Urinary bladder (tissue), 4 donors: ENCODE measurements at places on chromosomes 7 and 10. TPM values are rescaled to one million over a fixed set of nuclear protein-coding genes. Genes with fewer than 3 reads are reported as not detected.

GRCh38 chr10:48462482-48463020 lies 142.3 kb downstream of the ARHGAP22 start:
- DNase-seq = no peak

- no peak for DNase-seq
Measured at GRCh38 chr7:26319636-26320035, 28.0 kb downstream of the SNX10 start.

DNA sequence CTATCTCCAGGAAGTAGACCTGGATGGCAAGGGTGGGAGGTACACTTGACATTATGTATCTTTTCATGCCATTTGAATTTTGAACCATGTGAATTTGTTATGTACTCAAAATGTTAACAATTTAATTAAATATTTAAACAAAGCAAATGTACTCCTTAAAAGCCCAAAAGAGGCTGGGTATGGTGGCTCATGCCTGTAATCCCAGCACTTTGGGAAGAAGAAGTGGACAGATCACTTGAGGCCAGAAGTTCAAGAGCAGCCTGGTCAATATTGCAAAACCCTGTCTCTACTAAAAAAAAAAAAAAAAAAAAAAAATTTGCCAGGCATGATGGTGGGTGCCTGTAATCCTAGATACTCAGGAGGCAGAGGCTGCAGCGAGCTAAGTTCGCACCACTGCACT lies 136.9 kb upstream of the ASAH2 start:
- DNase-seq = no peak

- DNase-seq = no peak
Measured at GRCh38 chr7:134298902-134299683, 17.6 kb downstream of the SLC35B4 start.

DNA sequence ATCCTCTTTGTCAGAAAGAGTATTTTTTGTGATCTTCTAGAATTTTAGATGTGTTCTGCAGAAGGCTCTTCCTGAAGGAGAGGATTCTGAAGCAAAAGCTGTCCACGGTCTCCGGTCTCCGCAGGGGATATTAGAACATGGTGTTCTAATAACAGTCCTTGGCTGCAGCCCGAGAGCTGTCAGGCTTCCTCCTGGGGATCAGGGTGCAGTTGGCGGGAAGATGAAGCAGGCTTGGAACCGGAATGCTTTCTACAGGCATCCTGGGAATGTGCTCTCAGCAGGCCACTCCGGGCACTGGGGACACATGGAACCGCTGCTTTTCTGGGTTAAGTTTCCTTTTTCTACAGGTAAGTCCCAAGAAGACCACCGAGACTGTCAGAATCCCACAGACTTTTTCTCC lies 118.6 kb upstream of the PARD3 start:
- DNase-seq = no peak

GRCh38 chr7:128974241-128974934 lies 36.7 kb downstream of the IRF5 start:
- DNase-seq = no peak

DNA sequence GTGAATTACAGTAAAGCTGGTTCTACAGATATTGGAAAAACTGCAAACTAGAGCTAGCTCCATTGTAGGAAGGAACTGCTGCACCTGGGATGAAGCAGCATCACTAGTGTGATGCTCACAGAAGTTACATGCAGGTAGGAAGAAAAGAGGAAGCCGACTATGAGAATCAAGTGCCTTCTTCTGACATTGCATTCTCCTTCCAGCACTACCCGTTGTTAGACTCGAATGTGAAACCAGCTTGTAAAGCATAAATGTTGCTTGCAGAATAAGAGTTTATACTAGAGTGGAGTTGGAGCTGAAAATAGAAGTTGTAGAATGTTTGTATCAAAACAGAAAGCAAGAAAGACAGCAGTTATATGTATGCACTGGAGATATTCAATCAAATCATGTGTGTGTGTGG lies 49.9 kb downstream of the TRIM24 start:
- DNase-seq = no peak

- DNase-seq = no peak
Measured at GRCh38 chr7:117873310-117874190, at the start of gene CTTNBP2. TSS of gene CTTNBP2 (minus strand) at chr7:117873441. CDS start at chr7:117873415, 26 bp downstream.

DNA sequence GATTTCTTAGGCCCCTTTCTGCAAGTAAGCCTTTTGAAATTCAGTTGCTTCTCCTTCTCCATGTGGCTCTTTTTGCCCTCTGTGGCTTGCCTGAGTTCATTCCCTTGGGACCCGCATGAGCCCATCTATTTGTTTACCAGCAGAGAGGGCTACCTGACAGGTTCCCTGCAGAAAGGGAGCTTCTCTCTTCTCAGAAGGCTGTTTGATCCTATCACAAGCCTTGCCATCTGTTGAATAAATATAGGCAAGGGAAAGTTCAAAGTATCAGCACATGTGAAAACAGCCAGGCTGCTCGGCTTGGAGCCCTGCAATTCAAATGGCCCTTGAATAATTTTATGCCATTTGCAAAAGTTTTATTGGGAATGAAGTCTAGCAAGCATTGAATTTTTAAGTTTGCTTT lies 720.2 kb upstream of the FZD8 start:
- DNase-seq = no peak

GRCh38 chr10:48968036-48968435 lies 28.4 kb upstream of the LRRC18 start:
- no peak for DNase-seq

- DNase-seq = no peak
Measured at GRCh38 chr10:79379512-79380124, 32.3 kb downstream of the PPIF start.

GRCh38 chr10:101139421-101139911 lies 8.4 kb downstream of the TLX1 start:
- no peak for DNase-seq

- no peak for DNase-seq
Measured at GRCh38 chr10:114042895-114043531, 653 bp upstream of the ADRB1 start.

GRCh38 chr7:12727455-12728191 lies 40.2 kb downstream of the ARL4A start:
- DNase-seq = no peak

NT5C2 gene
- 162 TPM for total RNA-seq

CBX3 gene
- total RNA-seq = 134 TPM

MSMB gene
- not detected for total RNA-seq

CDC14C gene
- total RNA-seq = not detected

CTTNBP2 gene
- 13.1 TPM for total RNA-seq

PDE1C gene
- 20.4 TPM for total RNA-seq
